Peyer's patch (tissue), 4 donors: ENCODE measurements at places on chromosomes 4 and X. TPM values are rescaled to one million over a fixed set of nuclear protein-coding genes. Genes with fewer than 3 reads are reported as not detected.

GRCh38 chr4:182062458-182062857 lies 180.7 kb upstream of the TENM3 start:
- no peak overlapping the region for H3K4me3 ChIP-seq
- H3K27me3 ChIP-seq = no peaks in the 10 kb centered on the region
- no peak overlapping the region for H3K27ac ChIP-seq
- no peaks in the 10 kb centered on the region for H3K4me1 ChIP-seq

GRCh38 chr4:54914781-54915180 lies 210.6 kb downstream of the KDR start:
- H3K4me3 ChIP-seq = no peak overlapping the region
- no peak overlapping the region for H3K27ac ChIP-seq
- DNase-seq = no peak
- no peaks in the 10 kb centered on the region for H3K36me3 ChIP-seq
- no peaks in the 10 kb centered on the region for H3K27me3 ChIP-seq

- no peaks in the 10 kb centered on the region for H3K27me3 ChIP-seq
- no peak overlapping the region for H3K4me3 ChIP-seq
- no peaks in the 10 kb centered on the region for H3K4me1 ChIP-seq
- no peak overlapping the region for H3K27ac ChIP-seq
- H3K36me3 ChIP-seq = no peaks in the 10 kb centered on the region
These were observed 10.7 kb upstream of the ADH5 start for GRCh38 chr4:99099311-99099710.

- H3K36me3 ChIP-seq = no peaks in the 10 kb centered on the region
- H3K27me3 ChIP-seq = no peaks in the 10 kb centered on the region
- no peak overlapping the region for H3K4me3 ChIP-seq
- no peak overlapping the region for H3K27ac ChIP-seq
These were observed 390.3 kb downstream of the SH2D1A start for GRCh38 chrX:124736553-124737270.

- H3K4me1 ChIP-seq = no peaks in the 10 kb centered on the region
- no peaks in the 10 kb centered on the region for H3K27me3 ChIP-seq
- no peaks in the 10 kb centered on the region for H3K36me3 ChIP-seq
- no peak overlapping the region for H3K27ac ChIP-seq
- H3K4me3 ChIP-seq = no peak overlapping the region
- no peak for DNase-seq
These were observed 38.7 kb downstream of the SLC4A4 start for GRCh38 chr4:71377561-71377960.

DNA sequence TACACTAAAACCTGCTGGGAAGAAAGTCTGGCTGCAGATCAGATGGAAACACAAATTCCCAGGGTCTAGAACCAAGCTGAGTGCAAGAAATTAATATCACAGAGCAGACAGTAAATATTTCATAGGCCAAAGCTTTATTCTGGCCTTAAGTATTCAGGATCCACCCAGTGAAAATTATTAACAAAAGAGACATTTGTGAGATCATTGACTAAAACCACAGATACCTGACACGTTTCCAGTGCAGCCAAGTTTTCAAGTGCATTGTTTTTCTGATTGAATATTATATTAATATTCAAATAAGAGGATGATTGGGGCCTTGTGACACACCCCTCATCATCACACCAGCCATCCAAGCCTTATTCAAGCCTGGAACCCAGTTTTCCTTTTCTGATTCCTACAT lies 10.3 kb downstream of the ELOVL6 start:
- H3K27me3 ChIP-seq = no peaks in the 10 kb centered on the region
- H3K4me1 ChIP-seq = no peaks in the 10 kb centered on the region
- H3K36me3 ChIP-seq = no peaks in the 10 kb centered on the region
- H3K27ac ChIP-seq = no peak overlapping the region
- DNase-seq = no peak

GRCh38 chr4:2077537-2078460 lies 18.7 kb downstream of the NAT8L start:
- H3K4me3 ChIP-seq = no peak overlapping the region
- H3K4me1 ChIP-seq = no peaks in the 10 kb centered on the region
- H3K36me3 ChIP-seq = no peaks in the 10 kb centered on the region
- H3K27ac ChIP-seq = no peak overlapping the region
- no peaks in the 10 kb centered on the region for H3K27me3 ChIP-seq

DNA sequence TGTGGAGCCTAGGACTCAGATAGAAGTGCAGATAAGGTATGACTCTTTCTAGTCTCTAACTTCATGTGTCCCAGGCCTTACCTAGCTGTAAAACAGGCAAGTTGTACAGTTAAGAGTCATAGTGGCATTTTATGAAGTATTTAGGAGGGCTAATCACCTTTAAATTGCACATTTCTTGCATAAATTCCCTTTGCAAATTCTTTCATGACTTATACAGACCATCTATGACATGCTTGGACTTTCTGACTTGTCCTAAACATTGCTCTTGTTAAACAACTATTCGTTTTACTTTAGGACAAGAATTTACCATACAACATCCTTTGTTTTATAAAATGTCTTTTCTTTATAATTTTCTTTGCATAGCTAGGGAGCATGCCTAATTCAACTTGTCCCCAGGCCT lies 7.8 kb upstream of the RRAGB start:
- no peaks in the 10 kb centered on the region for H3K4me1 ChIP-seq
- H3K27me3 ChIP-seq = no peaks in the 10 kb centered on the region
- no peak overlapping the region for H3K27ac ChIP-seq
- no peaks in the 10 kb centered on the region for H3K36me3 ChIP-seq
- H3K4me3 ChIP-seq = no peak overlapping the region
- DNase-seq = no peak

- no peaks in the 10 kb centered on the region for H3K27me3 ChIP-seq
- no peak for DNase-seq
- no peaks in the 10 kb centered on the region for H3K4me1 ChIP-seq
- H3K36me3 ChIP-seq = no peaks in the 10 kb centered on the region
These were observed 129.5 kb downstream of the TSPAN5 start for GRCh38 chr4:98528882-98529281.

DNA sequence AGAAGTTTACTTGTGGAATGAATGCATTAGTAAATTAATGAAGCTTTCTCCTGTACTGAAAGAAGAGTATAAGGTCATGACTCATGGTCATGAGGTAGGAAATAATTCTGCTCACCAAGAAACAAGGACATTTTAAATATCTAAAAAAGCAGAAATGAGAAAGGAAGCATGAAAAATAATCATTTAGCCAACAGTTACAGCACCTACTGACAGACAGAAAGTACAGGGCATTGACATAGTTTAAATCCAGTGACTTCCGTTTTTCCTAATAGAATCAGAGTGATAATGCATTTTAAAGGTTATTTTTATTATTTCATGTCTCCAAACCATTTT lies 30.5 kb upstream of the ACSL1 start:
- DNase-seq = no peak
- no peak overlapping the region for H3K27ac ChIP-seq
- H3K27me3 ChIP-seq = no peaks in the 10 kb centered on the region
- no peaks in the 10 kb centered on the region for H3K4me1 ChIP-seq
- H3K4me3 ChIP-seq = no peak overlapping the region

- no peak overlapping the region for H3K27ac ChIP-seq
- H3K4me3 ChIP-seq = peak overlapping the region; percentile 44
- DNase-seq = no peak
These were observed 1.8 kb downstream of the HS6ST2 start for GRCh38 chrX:132956421-132957210.

DNA sequence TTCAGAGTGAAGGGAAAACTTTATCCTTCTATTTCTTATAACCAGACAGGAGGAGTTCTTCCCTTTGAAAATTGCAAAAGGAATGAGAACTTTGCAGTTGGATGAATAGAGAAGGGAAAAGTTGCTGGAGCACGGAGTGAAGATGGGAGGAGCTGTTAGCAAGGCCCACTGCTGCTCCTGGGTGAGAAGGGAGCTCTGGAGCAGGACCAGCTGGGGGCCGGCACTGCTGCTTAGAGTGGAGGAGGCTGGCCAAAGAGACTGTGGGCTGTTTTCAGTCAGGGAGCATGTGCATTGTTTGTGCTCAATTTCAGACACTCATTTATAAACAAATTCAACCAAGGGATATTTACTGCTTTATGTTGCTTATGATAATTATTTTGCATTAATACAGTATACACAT lies 164.2 kb downstream of the STIM2 start:
- no peak overlapping the region for H3K4me3 ChIP-seq
- no peaks in the 10 kb centered on the region for H3K4me1 ChIP-seq
- H3K27me3 ChIP-seq = no peaks in the 10 kb centered on the region
- H3K36me3 ChIP-seq = no peaks in the 10 kb centered on the region
- DNase-seq = no peak

DNA sequence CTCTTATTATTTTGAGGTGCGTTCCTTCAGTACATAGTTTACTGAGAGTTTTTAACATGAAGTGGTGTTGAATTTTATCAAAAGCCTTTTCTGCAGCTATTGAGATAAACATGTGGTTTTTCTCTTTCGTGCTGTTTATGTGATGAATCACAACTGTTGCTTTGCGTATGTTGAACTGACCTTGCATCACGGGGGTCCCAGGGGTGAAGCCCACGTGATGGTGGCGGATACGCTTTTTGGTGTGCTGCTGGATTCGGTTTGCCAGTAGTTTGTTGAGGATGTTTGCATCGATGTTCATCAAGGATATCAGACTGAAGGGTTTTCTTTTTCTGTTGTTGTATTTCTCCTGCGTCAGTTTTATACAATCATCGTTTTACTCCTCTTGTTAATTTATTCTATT lies 4.6 kb upstream of the H2BW1 start:
- no peak overlapping the region for H3K4me3 ChIP-seq
- no peaks in the 10 kb centered on the region for H3K36me3 ChIP-seq
- DNase-seq = no peak
- H3K27me3 ChIP-seq = no peaks in the 10 kb centered on the region
- H3K4me1 ChIP-seq = no peaks in the 10 kb centered on the region
- H3K27ac ChIP-seq = no peak overlapping the region

DNA sequence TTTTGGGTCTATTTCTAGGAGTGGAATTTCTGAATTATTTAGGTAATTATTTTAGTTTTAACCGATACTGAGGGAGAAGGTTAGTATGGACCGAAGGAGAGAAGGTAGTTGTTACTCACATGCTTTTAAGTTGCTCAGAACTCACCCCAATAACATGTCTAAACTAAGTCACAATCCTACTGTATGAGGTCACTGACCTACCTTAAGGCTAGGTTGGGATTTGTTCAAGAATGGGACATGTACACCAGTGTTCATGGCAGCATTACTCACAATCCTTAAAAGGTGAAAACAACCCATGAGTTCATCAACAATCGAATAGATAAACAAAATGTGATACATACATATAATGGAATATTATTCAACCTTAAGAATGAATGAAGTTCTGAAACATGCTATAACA lies 90.5 kb downstream of the MSN start:
- H3K4me3 ChIP-seq = no peak overlapping the region
- H3K36me3 ChIP-seq = no peaks in the 10 kb centered on the region

DNA sequence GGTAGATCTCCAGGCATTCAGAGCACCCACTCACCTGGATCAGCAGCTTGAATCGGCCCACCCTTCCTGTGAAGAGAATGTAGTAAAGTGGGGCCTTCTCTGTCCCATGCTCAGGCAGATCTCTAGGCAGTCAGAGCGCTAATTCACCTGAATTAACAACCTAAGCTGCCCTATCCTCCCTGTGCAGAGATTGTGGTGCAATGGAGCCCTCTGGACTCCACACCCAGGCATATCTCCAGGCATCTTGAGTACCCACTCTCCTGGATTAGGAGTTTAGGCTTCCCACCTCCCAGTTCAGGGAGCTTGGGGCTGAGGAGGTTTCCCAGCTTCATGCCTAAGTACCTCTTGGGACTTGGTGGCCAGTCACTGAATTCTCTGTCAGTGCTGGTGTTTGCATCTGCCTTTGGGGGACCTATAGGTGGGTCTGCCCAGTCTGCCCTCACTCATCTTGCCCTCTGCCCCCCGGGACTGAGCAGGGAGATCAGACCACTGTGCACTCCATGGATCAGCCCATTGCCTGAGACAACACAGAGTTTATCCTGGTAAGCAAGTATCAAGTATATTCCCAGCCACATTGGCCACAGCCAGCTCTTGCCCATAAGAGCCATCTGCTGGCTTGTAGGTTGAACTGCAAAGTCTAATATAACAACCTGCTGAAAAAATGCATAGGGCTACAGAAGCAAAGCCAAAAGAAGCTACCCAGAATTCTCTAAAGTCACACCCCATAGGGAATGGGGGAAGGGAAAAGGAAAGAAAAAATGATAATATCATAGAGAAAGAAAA lies 372.9 kb downstream of the KLHL13 start:
- no peak overlapping the region for H3K27ac ChIP-seq
- peak; percentile 49 for DNase-seq
- no peaks in the 10 kb centered on the region for H3K36me3 ChIP-seq
- no peaks in the 10 kb centered on the region for H3K27me3 ChIP-seq

GRCh38 chrX:148928811-148929210 lies 428.4 kb downstream of the AFF2 start:
- no peaks in the 10 kb centered on the region for H3K36me3 ChIP-seq
- DNase-seq = no peak
- no peak overlapping the region for H3K4me3 ChIP-seq
- H3K27me3 ChIP-seq = no peaks in the 10 kb centered on the region
- no peaks in the 10 kb centered on the region for H3K4me1 ChIP-seq
- H3K27ac ChIP-seq = no peak overlapping the region

- H3K27me3 ChIP-seq = no peaks in the 10 kb centered on the region
- no peak overlapping the region for H3K4me3 ChIP-seq
- H3K27ac ChIP-seq = no peak overlapping the region
- DNase-seq = no peak
These were observed 13.4 kb upstream of the TNIP3 start for GRCh38 chr4:121177246-121178137.

DNA sequence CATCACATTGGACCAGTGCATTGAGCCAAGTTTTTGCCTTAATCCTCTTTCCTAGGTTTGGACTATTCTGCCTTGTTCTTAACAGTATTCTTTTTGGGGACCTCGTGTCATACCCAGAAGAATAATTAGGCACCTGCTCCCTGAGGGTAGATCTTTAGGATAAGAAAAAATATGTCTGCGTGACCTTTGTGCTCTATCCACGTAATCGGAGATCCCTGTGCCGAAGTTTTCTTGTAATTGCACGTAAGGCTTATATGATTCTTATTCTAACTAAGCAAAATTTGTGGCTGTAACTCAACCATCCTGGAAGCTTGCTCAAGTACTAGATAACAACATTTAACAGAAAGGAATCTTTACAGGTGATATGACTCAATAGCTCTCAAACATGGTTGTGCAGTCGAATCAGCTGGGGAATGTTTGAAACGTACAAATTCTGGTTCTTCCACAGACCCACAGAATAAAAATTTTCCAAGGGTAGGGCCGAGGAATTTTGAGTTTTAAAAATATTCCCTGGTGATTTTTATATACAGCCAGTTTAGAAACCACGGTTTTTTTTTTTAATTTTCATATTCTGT lies 344.3 kb downstream of the GBA3 start:
- no peak overlapping the region for H3K4me3 ChIP-seq
- no peak for DNase-seq
- H3K27ac ChIP-seq = no peak overlapping the region

GRCh38 chr4:107951551-107951950 lies 20.2 kb downstream of the CYP2U1 start:
- H3K4me3 ChIP-seq = no peak overlapping the region
- H3K27ac ChIP-seq = no peak overlapping the region
- no peaks in the 10 kb centered on the region for H3K4me1 ChIP-seq

The GLOD5 gene
- 15.3 TPM for total RNA-seq

The STAP1 gene
- 1.5 TPM for total RNA-seq

The SOWAHD gene
- total RNA-seq = not detected

The ARHGAP36 gene
- not detected for total RNA-seq

The PLAC1 gene
- total RNA-seq = not detected

The TRIM75 gene
- total RNA-seq = not detected

The CCKAR gene
- total RNA-seq = not detected

The TGIF2LX gene
- not detected for total RNA-seq

The CDK16 gene
- total RNA-seq = 118 TPM

The HTT gene
- 62.3 TPM for total RNA-seq

The PAGE5 gene
- not detected for total RNA-seq

The PABPC1L2A gene
- not detected for total RNA-seq

The PRKG2 gene
- total RNA-seq = 23.4 TPM

The CWH43 gene
- not detected for total RNA-seq

The SSX4 gene
- total RNA-seq = not detected

The MAGEB10 gene
- not detected for total RNA-seq

The ARL13A gene
- total RNA-seq = not detected

The MAOA gene
- 171 TPM for total RNA-seq
